ENCODE measurements at places on chromosomes 7 and 10.

DNA sequence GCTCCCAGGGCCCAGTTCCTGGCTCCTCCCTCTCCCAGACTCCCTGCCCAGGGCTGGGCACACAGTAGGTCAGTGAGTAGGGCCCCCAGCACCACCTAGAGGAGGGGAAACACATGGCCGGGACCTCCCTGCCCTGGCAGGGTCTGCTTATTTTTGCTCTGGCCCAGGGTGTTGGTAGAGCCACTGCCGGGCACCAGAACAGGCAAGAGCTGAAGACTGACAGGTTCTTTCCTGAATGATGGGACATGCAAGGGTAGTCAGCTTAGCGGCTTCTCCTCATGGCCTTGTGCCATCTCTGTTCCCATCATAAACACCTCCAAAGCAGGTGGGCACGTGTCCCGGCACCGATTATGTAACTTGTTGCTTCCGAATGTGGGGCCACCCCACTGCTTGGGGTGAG, 86.5 kb downstream of the NEURL1 start:
- DNase-seq = no peak

DNA sequence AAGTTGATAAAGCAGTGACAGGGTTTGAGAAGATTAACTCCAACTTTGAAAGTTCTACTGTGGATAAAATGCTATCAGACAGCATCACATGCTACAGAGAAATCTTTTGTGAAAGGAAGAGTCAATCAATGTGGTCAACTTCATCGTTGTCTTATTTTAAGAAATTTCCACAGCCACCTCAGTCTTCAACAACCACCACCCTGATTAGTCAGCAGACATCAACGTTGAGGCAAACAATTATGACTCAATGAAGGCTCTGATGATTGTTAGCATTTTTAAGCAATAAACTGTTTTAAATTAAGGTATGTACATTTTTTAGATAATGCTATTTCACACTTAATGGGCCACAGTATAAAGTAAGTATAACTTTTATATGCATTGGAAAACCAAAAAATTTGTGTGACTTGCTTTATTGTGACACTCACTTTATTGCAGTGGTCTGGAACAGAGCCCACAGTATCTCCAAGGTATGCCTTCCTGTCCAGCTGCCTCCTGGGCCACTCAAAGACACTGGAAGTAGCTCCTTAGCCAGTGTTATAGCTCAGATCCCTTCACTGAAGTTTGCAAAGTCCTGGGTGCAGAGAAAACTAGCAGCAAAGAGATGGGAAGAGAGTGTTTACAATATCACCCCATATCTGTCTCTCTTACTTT, 293.1 kb downstream of the ARHGAP12 start:
- DNase-seq = no peak

- no peak for DNase-seq
Observed at GRCh38 chr10:78798976-78799730, 269.6 kb upstream of the ZMIZ1 start.

DNA sequence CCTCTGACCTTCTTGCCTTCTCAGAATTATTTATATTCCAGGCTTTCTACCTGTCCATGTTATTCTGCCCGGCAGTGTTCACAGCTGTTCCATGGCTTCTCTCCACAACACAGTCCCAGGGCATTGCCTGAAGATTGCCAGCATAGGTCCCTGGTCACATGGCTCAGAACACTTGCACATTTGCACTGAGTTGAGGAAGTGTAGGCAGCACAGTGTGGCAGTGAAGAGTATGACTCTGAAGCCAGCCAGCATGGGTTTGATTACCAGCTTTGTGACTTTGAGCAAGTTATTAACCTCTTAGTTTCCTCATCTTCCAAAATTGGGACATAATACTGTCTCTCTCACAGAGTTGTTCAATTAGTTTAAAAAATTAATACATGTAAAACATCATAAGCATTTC, 73.2 kb upstream of the NEUROD6 start:
- DNase-seq = no peak

GRCh38 chr7:77736991-77737390, 40.7 kb downstream of the RSBN1L start:
- no peak for DNase-seq

DNA sequence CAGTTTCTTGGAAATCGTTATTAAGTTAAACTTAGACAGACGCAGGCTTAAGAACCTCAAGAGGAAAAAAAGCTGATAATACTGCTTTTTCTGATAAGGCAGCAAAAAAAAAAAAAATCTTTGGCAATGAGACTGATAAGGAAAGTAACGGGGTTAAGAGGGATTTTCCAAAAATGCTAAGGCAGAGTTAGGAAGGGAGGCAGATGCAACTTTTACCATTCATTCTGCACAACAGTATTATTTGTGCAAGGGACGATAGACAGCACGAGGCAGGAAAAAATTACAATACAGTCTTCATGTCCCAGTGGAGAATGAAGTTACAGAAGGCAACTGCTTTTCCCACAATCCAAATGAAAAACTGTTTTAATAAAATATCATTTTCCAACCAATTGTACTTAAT, 194.0 kb downstream of the DOCK4 start:
- DNase-seq = no peak

DNA sequence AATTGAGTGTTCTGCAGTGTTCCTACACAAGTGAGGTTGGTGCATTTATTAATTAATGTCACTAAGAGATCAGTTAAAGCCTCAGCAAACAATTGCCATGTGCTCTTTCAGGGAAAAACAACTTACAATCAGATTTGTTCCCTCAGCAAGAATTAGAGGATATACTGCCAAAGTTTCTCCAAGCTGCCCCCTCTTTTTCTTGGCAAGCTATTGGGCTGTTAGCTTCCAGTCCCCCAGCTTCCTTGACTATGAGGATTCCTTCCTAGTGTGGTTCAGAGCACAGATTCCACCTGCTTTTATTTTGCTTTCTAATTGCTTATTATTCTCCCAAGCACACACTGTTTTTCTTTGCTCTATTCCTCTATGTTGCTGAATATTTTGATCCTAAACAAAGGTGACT, 112.7 kb downstream of the RBM20 start:
- DNase-seq = no peak

GRCh38 chr10:100895896-100896295, 16.9 kb upstream of the SLF2 start:
- DNase-seq = no peak

- no peak for DNase-seq
Observed at GRCh38 chr7:143041346-143041745, 10.8 kb upstream of the OR6V1 start.

DNA sequence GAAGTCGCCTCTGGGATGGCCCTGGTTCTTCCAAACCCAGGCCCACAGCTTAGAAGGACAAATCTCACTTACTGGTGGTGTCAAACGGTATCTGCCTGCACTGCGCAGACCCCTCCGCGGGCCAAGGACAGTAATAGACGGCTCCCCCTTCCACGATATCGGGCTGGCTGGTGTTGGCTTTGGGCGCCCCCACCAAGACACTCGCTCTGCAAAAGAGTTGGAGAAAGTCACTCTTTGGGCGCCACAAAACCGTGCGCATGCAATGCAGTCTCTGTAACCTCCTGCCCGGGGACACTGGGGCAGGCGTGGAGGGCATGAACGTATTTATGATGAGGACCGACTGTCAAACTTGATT, 1.1 kb downstream of the ITGA8 start:
- no peak for DNase-seq

DNA sequence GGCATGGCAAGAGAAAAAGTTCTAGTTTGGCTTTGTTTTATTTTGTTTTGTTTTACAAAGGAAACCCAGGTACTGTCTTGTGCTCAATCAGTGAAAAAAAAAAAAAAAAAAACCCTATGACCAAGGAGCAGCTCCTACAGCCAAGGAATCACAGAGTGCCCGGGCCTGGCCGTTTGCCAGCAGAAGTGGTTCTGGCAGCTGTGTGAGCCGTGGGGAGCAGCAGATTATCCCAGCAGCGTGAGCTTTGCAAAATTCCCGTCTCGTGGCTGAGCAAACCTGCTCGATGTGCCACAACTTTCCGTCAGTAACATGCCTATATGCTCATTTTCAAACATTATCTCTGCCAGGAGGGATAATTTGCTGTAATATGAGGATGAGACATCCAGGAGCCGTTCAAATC, 293.7 kb downstream of the POU6F2 start:
- DNase-seq = no peak

- no peak for DNase-seq
Observed at GRCh38 chr10:51524041-51524440, 175.4 kb downstream of the CSTF2T start.

DNA sequence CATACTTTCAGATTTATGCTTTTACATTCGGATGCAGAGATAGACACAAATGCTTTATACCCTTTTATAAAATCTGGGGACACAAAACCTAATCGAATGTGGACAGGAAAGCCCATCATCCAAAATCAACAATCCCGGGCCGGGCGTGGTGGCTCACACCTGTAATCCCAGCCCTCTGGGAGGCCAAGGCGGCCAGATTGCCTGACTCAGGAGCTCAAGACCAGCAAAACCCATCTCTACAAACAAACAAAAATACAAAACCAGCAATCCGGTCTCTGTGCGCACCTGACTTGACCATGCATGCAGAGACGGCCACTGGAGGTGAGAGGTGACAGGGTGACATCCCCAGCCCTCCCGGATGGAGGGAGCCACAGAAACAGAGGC, 13.5 kb downstream of the COBL start:
- DNase-seq = no peak

DNA sequence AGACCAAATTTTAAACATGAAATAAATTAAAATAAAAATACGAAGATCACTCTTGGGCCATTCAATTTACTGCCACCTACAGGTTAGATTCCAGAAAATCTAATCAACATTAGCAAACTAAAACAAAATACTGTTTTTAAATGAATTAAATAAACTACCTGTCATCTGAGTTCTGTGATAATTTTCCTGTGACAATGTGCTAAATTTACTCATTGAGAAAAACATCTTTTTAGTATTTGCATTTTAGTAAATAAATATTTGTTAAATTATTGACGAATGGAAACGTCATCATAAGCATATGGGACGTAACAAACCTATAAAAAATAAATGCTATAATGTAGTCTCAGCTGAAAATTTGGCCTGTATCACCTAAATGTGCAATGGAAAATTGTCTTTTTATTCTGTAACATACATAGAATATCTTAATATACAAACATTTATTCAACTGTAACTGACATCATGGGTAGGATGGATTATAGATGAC, 72.1 kb downstream of the ITGB8 start:
- no peak for DNase-seq

DNA sequence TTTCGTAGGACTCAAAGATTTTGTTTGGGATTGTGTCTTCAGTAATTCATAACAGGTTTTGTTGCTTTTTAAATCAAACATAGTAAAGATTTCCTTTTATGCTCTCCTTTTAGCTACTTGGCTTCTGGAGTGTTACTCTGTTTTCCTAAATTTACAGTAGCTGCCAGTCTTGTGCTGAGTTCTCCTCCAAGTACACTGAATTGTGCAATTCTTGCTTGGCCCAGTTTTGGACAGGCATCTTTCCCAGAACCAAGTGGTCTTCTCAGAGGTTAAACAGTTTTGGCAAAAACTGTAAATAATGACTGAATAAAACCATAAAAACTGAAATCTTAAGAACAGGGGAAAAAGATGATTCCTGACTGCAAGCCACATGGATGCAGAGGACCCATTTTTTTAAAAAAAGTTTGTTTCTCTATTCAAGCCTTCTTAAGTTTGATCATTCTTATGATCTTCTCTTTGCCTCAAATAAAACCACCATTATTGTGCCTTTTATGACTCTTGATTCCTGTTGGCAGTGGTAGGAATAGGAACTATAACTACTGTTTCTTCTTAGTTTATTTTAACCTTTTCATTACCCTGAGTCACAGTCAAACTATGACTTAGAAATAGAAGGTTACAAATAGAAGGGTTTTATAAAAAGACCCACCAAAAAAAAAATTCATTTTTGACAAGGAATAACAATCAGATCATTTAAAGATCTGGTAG, 88.0 kb downstream of the MDFIC start:
- no peak for DNase-seq

GRCh38 chr7:110975486-110975885, 115.4 kb upstream of the LRRN3 start:
- no peak for DNase-seq

DNA sequence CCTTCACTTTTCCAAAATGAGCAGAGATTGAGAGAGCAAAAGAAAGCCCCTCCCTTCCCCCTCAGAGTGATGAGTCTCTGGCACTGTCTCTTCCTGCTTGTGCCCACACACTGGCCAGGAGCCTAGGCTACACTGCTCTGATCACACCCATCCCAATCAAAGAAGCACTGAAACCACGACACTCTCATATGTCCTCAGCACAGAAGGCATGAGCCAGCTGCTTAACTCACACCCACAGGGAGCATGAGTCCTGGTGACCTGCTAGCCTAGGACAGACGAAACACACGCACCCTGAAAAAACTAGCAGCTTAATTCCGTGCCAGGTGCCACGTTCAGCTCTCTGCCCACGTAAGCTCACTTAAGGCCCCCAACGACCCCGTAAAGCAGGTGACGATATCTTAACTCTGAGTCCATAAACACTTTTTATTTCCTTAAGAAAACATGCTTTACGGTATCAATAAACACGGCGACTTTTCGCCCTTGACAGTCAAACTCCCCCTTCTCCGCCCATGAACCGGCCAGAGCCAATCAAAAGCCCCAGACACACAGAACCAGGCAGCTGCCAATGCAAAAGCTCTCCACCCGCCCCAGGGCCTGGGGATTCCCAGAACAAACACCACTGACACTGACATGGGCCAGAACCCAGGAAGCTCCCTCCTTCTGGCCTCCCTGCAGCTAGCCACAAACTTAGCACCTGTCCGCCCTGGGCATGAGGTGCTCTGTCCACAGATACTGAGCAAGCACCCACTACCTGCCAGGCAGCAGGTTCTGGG, 69.0 kb downstream of the TNRC18 start:
- no peak for DNase-seq

DNA sequence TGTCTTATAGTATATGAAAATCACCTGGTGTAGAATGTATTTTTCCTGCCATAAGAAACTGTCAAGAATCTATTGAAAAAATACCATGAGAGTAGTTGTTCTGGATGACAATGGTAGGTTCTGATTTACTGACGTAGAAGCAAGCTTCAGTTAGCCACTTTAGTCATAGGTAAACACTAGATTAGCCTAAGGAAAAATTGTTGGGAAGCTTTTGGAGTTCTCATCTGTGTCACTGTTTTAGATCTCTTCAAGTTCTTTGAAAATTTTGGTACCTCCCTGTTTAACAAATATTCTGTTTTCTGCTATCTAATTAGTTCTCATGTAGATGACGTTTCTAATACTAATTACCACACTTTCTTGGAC, 131.8 kb downstream of the ADK start:
- no peak for DNase-seq

All from CD4-positive, alpha-beta T cell treated with Interleukin-1 beta for 1 hour (primary cell).